Small intestine (tissue), 16 donors: ENCODE measurements at places on chromosomes 6 and 20. TPM values are rescaled to one million over a fixed set of nuclear protein-coding genes. Genes with fewer than 3 reads are reported as not detected.

DNA sequence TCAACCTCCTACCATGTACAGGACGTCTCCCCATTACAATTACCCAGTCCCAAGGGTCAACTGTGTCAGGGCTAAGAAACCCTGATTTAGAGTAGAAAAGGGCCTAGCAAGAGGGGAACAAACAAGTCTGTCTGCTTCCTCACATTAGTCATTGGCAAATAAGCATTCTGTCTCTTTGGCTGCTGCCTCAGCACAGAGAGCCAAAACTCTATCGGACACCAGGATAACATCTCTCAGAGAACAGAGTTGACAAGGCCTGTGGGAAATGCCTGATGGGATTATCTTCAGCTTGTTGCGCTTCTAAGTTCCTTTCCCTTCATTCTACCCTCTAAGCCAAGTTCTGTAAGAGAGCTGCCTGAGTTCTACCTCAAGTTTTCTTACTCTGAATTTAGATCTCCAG is 19.0 kb upstream of the VSX1 start:
- DNase-seq: no peak

GRCh38 chr20:12207875-12208274 is 290.2 kb downstream of the BTBD3 start:
- DNase-seq: peak; percentile 30

DNA sequence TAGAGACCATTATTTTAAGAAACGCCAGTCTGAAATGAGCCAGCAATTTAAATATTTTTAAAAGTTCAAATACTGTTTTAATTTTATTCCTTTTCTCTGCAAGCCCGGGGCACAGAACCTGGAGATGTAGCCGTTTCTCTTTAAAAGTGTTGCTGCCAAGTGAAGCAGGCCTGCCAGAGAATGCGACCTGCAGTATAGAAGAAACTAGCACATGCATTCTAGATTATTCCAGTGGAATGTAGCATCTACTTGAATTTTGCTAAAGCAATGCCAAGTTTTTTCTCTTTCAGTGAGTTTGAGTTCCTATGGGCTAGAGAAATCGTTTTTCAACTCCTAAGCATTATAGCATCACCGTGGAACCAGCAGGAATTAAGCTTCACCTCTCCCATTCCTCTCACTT is 101.3 kb downstream of the QRSL1 start:
- DNase-seq: no peak

DNA sequence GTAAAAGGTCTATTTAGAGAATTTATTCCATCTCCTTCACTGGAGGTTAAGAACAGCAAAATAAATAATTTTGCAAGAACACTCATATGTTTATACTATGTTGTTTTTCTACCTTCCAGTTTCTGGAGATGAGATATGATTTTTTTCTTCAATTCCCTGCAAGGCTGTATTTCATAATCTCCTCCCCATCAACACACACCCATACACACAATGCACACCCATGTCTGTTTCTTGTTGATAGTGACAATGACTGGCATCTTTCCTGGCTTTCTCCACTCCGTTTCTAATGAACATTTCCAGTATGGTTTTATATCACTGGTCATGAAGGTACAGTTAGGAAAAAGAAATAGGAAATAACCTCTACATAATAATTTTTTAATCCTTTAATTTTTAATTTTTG is 202.1 kb downstream of the ARHGAP18 start:
- no peak for DNase-seq

DNA sequence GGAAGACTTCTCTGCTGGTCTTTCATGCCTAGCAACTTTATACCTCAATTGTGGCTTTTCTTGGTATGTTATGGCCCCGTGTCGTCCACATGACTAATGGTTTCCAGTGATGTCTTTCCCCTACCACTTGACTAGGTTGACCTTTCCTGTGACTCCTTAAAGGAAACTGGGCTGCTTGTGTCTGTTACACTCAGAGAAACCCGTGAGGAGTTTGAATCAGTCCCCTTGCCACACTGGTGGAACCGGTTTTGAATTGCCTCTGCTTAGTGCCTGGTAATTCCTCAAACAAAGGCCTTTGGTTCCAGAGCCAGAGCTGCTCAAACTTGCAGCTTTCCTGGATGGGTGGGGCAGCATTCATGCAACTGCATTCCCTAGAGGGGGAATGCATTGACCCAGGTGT is 21.9 kb downstream of the ECT2L start:
- peak; percentile 93 for DNase-seq

DNA sequence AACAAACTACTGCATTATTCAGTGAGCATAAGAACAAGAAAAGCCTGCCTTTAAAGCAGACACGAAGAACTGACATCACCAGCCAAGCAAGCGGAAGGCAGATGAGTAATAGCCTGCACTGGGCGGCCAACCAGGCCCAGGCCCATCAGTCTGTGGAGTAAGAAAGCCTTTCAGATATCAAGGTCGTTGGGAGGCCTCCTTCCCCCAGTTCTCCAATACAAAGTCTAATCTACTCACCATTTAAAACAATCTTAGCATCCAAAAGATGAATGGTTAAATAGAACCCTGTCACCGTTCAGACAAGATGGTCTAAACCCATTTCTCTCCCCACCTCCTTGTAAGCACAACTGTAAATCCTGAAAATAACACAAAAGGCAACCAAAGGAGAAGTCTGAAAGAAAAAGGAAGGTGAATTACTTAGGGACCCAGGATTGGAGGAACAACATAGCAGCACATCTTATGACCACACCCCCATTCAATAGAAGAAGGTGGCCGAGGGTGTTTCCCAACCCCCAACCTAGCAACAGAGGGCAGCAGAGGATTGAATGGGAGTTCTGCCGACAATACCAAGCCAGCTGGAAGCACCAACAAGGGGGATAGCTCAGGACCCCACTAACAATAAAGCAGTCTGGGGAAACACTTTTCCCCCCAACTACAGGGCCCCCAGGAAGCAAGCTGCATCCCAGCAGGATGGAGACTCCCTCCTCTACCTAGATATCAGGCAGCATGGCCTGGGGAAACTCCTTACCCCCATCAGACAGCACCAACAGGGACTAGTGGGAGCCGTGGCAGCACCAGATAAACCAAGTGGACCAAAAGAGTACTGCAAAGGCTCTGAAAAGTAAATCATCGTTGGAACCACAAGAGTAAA is 67.9 kb downstream of the ZHX3 start:
- DNase-seq: no peak

DNA sequence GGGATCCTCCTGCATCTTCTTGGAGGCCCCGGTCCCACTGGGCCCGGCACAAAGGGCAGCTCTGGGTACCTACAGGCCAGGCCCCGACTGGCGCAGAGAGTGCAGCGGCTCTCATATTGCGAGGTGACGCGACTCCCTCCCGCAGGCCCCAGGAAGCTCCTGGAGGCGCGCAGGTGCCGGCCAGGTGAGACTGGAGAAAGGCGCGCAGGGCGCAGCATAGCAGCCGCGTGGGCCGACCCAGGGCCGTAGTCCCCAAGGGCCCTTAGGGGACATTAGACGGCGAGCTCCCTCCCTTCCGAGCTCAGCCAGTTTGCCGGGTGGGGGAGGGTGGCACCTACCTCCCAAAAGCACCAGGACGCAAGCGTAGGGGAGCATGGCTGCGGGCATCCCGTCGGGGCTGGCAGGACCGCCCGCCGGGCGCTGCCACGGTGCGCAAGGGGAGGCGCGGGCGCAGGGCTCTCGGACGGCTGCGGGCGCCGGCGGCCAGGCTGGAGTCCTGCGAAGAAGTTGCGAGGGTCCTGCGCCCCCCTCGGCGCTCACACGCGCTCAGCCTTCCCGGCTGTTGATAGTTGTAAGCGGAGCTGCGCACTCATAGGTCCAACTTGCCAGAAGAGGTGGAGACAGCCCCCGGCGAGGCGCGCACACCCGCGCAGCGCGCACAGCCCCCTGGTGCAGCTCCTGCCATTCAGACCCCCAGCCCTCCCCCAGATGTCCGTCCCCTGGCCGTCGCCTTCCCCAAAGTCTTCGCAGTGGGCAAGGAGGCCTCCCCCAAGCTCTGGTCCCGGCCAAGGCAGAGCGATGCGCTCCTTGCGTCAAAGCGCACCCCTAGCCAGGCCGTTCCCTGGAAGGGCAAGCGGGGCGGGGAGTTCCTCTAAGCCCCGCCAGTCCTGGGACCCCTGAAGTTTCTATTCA is 622 bp downstream of the APCDD1L start:
- peak; percentile 23 for DNase-seq

- DNase-seq: peak; percentile 21
Observed at GRCh38 chr20:52972190-52972937, at the start of gene TSHZ2. Gene TSHZ2 (plus strand): TSS chr20:52972358. CDS start chr20:52973294, 936 bp downstream.

The TGM3 gene
- 1.4 TPM for polyA plus RNA-seq

DNA sequence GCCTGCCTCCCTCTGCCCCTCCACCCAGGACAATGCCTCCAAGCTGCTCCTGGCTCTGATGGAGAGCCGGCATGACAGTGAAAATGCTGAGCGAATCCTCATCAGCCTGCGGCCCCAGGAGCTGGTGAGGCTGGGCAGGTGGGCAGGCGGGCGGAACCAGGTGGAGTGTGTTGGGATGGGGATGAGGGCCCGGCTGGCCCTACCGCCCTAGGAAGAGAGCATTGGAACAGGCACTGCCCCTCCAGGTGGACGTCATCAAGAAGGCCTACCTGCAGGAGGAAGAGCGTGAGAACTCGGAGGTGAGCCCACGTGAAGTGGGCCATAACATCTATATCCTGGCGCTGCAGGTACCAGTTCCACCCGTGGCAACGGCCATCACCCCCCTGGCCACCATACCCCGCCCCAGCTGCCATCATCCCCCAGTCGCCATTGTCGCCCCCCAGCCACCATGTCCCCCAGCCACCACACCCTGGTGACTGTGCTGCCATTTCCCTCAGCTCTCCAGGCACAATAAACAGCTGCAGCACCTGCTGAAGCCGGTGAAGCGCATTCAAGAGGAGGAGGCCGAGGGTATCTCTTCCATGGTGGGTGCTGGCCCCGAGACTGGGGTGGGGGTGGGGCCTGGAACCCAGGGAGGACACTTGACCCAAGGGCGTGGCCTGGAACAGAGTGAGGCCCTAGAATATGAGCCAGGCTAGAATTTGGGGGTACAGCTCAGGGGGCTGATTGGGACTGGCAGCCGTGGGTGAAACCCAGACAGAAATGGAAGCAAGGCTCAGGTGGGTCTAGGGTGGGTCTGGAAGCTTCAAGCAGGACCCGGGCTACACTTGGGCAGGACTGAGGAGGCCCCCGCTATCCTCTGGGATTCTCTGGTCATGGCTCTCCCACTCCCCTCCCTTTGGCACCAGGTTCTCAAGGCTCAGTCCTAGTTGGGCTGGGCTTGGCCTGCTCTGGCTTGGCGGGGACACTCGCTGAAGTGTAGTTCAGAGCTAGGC is 24.2 kb downstream of the UQCC2 start:
- DNase-seq: no peak

The NR2E1 gene
- polyA plus RNA-seq: not detected

GRCh38 chr6:30987304-30987703 is 3.8 kb downstream of the MUC21 start:
- DNase-seq: no peak

GRCh38 chr6:37741757-37742400 is 44.2 kb upstream of the MDGA1 start:
- DNase-seq: peak; percentile 94

DNA sequence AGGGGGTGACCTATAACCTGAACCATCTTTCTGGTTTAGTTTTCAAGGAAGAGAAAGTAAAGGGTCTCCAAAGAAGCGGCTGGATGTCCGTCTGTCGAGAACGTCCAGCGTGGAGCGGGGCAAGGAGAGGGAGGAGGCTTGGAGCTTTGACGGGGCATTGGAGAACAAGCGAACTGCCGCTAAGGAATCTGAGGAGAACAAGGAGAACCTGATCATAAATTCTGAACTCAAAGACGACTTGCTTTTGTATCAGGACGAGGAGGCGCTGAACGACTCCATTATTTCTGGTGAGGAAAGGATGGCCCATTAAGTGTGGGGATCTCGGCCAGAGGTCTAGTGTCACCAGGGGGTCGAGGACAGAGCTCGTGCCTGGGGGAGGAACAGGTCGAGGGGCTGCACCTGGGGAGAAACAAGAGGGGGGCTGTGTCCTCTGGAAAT is 159.2 kb downstream of the SYCP2 start:
- DNase-seq: no peak

The EFHC1 gene
- 17.1 TPM for polyA plus RNA-seq

- no peak for DNase-seq
Observed at GRCh38 chr6:98716341-98716740, 118.0 kb upstream of the POU3F2 start.

GRCh38 chr6:49607391-49607982 is 29.2 kb downstream of the RHAG start:
- no peak for DNase-seq

- DNase-seq: no peak
Observed at GRCh38 chr20:18978311-18978710, 164.7 kb downstream of the SCP2D1 start.

GRCh38 chr20:53736757-53737395 is 143.2 kb upstream of the ZNF217 start:
- DNase-seq: no peak

- no peak for DNase-seq
Observed at GRCh38 chr6:136728976-136729515, 63.2 kb downstream of the MAP3K5 start.

DNA sequence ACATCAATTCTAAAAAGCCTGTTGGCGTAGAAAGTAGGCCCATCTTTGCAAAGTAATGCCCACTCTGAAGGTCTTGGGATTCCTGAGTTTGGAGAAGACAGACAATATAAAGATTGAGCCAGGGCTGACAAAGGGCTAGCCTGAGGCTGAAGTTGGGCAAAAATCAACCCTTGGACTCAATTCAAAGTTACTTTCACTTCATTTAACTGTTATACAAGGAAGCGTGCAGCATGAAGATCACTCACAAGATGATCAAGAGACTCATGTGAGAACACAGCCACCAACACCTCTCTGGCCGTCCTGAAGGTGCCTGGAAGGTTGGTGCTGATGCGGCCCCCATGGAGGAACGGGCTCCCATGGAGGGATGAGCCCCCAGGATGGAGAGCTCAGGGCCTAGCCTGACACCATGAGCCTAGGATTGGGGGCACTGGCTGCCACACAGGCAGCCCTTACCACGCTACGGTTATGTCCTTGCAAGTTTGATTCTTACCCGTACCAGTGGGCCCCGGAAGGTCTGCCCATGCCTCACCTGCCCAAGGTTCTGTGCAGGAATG is 26.6 kb downstream of the FOXC1 start:
- peak; percentile 37 for DNase-seq

DNA sequence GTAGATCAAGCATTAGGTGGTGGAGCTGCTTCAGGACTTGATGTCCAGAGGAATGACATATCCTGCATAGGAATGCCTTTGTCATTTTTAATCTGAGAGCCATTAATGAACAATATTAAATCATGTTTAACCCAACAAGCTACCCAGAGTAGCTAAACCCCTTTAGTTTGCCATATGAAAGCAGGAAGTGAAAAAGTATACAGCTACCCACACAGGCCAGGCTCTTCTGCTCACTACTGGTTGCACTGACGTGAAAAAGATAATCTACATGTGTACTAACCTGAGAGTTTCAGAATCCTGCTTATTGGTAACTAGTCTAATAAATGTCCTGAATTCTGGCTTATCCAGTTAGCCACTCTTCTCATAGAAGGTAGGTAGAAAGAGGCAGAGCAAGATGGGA is 19.9 kb downstream of the GLYATL3 start:
- DNase-seq: no peak

GRCh38 chr6:108711826-108712225 is 136.4 kb upstream of the ARMC2 start:
- no peak for DNase-seq

- DNase-seq: no peak
Observed at GRCh38 chr6:144413418-144413817, 128.3 kb downstream of the UTRN start.
